ENCODE measurements at places on chromosomes 5 and 9.

- DNase-seq = no peak
Observed at GRCh38 chr5:55104036-55104772, 1.8 kb downstream of the GZMA start.

- DNase-seq = no peak
Observed at GRCh38 chr5:122674385-122674784, 100.5 kb upstream of the SNX2 start.

- peak; percentile 23 for DNase-seq
Observed at GRCh38 chr9:89372230-89372816, 54.0 kb downstream of the SECISBP2 start.

DNA sequence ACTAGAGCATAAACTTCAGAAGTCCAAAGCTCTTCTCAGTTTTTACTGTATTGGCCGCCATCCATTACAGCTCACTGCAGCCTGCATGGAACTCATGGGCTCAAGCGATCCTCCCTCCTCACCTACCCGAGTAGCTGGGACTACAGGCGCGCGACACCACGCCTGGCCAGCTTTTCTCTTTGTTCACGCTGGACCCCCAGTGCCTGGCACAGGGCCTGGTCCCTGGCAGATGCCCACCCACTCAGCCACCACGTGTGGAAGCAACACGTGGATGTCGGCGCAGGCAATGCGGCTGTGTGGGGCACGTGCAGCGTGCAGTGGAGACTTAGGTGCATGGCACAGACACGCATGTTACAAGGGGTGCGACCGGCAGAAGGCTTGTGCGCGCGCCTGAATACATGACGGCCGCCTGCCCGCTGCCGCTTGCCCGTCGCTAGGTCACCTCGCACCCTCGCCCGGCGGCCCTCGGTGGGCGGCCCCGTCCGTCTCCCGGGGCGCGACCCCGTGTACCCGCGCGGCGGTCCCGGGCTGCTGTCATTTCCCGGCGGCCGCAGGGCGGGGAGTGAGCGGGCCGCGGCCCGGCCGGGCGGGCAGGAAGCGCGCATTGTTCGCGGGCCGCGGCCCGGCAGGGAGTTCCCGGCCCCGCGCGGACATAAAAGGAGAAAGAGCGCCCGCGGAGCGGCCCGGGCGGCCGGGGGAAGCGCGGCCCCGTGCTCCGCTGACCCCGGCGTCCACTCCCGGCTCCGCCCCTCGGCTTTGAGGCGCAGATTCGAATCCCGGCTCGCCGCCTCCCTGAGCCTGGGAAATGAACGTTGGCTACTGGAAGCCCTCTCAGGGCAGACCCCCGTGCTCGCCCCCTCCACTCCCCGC, 24.1 kb upstream of the PTGS1 start:
- no peak for DNase-seq

DNA sequence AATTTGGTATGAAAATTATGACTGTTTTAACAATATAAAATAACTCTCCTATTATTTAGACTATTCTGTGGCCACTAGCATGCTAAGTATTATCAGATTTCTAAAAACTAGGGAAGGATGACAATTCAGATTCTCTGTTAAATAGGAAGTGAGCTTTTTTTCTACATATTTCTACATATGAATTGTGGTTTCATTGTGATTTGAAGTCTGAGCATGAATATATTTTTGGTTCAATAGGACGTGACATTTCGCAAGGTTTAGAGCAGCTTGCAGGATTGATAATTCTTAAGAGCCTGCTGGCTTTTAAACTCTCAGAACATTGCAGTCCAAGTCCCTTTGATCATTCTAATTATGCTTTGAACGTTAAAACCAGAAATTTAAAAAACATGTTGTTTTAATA, 82.9 kb downstream of the ADGRV1 start:
- DNase-seq = no peak

- no peak for DNase-seq
Observed at GRCh38 chr9:90948156-90948555, 146.5 kb downstream of the SYK start.

DNA sequence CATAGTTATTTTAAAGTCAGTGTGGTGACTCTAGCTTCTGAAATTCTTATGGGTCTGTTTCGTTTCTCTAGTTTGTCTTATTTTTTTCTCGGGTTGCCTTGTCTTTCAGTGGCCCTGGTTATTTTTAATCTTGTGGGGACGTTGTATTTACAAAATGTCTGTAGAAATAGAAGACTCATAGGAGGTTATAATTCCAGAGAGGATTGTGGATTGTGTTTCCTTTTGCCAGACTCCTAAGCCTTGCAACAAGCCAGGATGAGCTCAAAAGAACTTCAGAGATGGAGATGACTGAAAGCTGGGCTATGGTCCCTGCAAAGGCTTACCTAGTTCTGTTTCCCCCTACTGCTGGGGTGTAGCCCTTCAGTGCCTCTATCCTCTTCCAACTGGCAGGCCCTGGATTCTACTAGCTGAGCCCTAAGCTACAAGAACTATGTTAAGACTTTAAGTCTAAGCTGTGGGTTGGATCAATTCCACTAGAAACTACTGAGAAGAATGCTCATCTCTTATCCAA, 32.2 kb upstream of the LECT2 start:
- DNase-seq = no peak

GRCh38 chr9:134123764-134124128, 12.1 kb upstream of the WDR5 start:
- no peak for DNase-seq

- no peak for DNase-seq
Observed at GRCh38 chr5:144391044-144391443, 220.4 kb downstream of the KCTD16 start.

GRCh38 chr9:78575771-78576170, 278.8 kb downstream of the PSAT1 start:
- DNase-seq = no peak

DNA sequence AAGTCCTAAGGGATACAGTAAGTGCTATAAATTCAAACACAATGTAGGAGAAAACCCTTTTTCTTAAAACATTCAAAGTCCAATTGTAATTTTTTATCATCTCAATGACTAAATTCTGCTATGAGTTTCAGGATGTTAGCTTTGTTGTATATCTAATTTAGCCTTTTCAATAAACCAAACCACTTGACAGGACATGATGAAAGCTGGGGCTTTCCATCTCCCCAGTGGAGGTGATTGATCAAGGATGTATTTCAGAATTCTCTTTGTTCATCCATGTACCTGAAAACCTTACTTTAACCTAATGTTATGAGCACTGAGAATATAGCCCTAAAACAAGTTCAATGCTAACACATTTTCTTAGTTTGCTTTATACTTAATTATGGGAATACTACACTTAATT, 639.0 kb upstream of the ITGA1 start:
- DNase-seq = no peak

All from activated CD8-positive, alpha-beta memory T cell treated with anti-CD3 and anti-CD28 coated beads for 1 hour (primary cell).